ENCODE measurements at places on chromosomes 7 and 10.

DNA sequence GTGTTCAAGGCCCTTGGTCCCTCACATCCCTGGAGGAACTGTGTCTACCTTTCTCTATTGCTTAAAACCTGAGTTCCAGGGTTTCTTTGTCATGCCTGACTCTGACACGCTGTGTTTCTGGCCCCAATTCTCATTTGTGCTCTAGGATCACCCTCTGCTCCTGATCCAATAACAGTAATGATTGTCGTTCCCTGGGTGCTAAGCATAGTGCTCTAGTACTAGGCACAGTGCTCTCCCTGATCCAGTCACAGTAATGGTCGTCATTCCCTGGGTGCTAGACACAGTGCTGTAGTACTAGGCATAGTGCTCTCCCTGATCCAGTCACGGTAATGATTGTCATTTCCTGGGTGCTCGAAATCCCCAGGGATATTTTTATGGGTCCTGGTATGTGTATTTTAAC, 46.6 kb upstream of the UCN3 start:
- DNase-seq, result no peak

GRCh38 chr10:108970016-108970415, 953.3 kb downstream of the XPNPEP1 start:
- no peak for DNase-seq

DNA sequence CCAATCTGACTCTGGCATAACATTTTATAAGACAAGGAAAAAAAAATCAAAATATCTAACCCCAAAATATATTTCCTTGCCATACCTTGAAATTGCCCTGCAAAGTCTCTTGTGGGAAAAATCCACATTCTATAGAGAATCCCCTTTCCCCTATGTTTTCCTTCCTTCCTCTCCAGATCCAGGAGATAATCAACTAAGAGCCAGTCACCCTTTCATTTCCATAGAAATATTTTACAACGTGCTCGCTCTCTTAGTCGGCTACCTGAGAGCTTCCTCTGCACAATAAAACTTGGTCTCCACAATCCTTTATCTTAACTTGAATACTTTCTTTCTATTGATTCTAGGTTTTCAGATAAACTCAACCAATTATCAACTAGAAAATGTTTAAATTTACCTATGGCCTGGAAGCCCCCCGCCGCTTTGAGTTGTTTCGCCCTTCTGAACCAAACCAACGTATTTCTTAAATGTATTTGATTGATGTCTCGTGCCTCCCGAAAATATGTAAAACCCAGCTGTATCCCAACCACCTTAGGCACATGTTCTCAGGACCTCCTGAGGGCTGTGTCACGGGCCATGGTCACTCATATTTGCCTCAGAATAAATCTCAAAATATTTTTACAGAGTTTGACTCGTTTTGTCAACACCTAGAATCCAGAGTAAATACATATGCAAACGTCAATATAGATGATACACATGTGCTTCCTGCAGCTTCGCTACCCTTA, 869 bp downstream of the PSAP start:
- no peak for DNase-seq

DNA sequence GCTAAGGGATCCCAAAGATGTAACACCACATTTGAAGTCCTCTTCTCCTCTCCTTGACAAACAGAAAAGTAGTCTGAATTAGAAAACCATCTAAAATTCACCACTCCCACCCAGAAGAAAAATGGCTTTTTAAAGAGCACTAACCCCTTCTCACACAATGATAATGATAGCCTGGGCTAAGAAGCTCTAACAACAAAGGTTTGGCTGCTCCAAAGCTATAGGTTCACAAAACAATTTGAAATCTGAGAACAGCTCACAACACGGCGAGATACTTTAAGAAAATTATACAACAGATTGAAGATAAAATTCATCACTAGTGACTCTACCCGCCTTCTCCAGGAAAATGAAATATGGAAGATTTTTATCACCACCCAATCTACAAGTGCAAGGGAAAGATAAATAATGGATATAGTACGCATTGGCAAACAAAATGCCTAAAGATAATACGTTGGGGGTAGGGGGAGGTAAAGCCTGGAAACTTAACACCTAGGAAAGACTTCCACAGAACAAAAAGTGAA, 7.4 kb downstream of the ITGB1 start:
- DNase-seq, result no peak

DNA sequence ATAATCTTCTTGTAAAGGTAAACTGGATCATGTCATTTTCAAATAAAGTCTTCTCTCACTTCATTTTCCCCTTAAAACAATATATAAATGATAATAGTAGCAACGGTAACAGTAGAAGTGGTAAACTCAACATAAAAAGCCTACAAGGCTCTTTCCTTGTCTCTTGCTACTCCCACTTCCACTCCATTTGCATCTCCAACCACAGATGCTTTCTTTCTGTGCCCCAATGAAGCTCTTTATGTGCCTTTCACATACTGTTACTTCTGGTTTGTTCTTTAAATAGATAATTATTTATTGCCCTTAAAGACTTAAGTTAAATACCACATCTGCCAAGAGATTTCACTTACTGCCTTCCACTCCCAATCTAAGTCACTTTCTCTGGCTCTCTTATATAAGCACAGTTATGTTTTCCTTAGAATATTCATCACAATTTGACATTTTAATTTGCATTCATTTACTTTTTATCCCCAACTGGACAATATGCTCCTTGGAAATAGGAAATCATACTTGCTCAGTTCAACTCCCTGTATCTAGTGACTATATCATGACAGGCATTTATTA, 149.9 kb downstream of the CRPPA start:
- DNase-seq, result no peak

DNA sequence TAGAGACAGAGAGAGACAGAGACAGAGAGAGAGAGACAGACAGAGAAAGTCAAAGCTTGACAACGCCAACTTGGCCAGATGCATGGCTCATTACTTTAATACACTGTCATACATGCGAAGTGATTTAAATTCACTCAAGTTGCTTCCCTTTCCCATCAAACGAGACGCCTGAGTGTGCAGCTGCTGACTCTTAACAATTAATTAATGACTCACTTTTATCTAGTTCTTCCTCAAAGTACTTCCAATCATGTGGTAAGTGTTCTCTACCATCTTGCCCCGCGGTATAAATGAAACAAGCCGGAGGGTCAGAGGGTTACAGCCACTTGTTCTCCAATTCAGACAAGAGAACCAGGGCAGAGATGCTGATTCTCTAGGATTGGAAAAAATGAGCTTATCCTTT, 90.8 kb downstream of the SFMBT2 start:
- DNase-seq, result no peak

DNA sequence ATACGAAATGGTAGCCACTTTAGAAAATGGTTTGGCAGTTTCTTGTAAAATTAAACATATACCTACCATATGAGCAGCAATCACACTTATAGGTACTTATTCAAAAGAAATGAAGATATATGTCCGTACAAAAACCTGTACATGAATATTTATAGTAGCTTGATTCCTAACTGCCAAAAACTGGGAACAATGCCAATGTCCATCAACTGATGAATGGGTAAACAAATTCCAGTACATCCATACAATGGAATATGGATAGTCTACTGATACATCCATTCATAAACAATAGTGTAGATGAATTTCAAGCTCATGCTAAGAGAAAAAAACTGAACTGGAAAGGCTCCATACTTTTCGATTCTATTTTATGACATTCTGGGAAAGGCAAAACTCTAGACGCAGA, 68.5 kb downstream of the AGK start:
- no peak for DNase-seq
